ENCODE measurements at places on chromosomes 12 and 14. TPM values are rescaled to one million over a fixed set of nuclear protein-coding genes. Genes with fewer than 3 reads are reported as not detected.
A peak's percentile ranks its signal among the peaks of the same experiment; 100 is the strongest.

- no peak for DNase-seq
Measured at GRCh38 chr12:124565656-124566160, 1.7 kb downstream of the NCOR2 start.

GRCh38 chr12:50536831-50537537 is 32.2 kb downstream of the DIP2B start:
- DNase-seq = no peak

DNA sequence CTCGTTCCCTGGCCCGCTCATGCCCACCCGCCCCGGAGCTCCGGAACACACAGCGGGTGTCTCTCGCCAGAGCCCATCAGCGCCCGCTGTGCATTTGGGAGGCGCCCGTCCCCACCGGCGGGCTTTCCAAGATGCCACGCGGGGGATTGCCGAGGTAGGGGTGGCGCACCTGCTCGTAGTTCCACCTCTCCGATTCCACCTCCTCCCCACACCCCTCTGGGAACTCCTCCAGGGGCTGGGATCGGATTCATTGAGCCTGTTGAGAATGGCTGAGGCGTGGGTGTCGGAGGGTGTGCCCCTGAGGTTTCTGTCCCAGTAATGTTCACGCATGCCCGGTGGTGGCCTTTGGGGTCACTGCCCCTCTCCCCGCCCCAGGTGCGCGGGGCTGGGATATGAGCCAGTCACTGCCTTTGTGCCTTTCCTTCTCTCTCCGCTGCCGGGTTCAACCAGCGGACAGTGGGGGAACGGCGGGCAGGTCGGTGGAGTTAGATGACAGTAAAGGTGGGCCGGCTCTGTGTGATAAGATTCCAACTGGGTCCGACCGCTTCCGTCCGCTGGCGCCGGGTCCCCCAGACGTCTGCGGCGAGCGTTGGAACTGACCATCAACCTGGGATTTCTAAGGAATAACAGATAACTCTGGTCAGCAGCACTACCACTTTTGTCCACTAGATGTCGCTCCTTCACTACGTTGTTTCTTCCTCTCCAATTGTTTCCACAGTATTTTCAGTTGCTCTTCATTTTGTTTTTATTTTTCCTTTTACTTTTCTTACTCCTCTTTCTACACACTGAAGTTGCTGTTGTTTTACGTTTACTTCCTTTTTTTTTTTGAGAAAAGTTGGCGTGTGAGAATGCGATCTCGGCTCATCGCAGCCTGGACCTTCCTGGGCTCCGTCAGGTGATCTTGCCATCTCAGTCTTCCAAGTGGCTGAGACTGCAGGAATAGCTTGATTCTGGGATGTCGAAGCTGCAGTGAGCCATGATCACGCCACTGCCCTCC is 178.1 kb upstream of the ALG10B start:
- DNase-seq = peak; percentile 73

DNA sequence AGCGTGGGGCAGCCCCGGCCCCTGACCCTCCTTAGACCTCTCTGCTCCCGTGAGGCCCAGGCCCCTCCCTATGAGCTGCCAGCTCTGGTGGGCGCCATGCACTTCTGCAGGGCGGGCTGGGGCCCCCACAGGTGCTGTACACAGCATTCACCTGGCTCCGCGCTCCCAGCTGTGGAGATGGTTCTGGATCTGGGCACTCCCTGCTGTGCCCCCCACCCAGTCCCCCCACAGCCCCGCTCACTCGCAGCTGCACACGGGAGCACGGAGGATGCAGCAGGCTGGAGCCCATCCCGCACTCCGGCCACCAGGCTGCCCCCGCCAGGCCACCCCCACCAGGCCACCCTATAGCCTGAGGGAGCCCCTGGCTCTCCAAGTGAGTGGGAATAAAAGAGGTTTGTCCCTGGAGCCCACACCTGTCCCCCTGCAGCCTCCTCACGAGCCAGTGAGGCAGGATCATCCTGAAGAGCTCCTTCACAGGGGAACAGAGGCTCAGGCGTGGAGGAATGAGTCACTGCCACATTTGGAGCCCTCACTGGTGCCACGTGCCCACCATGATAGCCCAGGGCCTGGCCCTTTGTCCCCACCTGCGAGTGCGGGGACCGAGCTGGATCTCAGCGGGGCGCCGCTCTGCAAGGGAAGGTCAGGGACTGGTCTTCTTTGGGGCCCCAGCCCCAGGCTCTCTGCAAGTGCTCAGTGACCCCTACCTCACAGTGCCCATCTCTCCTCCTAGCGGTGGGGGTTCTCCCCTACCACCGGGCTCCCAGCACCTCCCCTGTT is 1.9 kb downstream of the ADSS1 start:
- DNase-seq = no peak

DNA sequence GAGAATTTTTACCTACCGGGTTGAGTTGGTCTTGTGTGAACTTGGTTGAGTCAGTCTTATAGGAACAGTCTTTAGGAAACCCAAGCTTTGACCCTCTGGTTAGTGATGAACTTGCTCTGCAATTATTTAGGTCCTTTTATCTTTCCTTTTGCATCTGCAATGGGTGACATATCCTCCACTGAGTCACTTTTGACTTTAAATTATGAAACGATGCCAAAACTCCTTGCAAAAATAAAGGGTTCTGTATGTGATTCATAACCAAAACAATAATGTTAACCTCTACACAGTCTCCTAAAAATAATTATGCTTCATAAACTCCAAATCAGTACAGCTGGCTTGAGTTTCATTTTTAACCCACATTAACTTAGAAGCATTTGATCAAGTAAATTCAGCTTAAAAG is 979.4 kb downstream of the GALC start:
- DNase-seq = no peak

Gene TDRD9
- total RNA-seq = 0.10 TPM

Gene RARG
- 4.6 TPM for total RNA-seq

- no peak for DNase-seq
Measured at GRCh38 chr14:34051966-34052657, 101.2 kb upstream of the EGLN3 start.

Gene COX8C
- total RNA-seq = 0.79 TPM

DNA sequence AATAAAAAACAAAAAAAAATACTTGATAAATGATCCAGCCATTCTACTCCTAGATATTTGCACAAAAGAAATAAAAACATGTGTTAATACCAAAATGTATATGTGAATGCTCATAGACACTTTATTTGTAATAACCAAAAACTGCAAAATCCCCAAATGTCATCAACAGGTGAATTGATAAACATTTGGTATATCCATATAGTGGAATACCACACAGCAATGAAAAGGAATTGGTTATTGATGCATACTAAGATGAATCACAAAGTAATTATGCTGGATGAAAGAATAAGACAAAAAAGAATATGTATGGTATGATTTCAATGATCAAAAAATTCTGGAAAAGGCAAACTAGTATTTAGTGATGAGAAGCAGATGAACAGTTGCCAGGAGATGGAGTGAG is 124.7 kb upstream of the VASH1 start:
- DNase-seq = no peak

DNA sequence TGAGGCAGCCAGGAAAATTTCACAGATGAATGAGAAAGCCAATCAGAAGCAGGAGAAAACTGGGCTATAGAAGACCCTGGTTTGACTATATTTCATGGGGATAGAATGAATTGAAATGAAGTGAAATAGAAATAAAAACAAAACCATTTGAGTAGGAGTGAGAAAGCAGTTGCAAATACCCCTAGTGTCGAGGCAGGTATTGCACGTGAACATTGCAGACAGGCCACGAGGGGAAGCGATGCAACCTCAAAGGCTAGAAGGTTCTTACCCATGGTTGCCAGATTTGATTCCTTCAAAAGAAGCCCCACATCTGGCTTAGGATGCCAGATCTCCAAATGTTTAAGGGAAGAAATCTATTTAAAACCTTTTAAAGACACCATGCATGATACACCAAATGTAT is 648.9 kb downstream of the VRK1 start:
- DNase-seq = peak; percentile 37

Gene EIF2S1
- 186 TPM for total RNA-seq

- no peak for DNase-seq
Measured at GRCh38 chr14:77620222-77620870, 3.9 kb upstream of the SPTLC2 start.

GRCh38 chr14:65428691-65429090 is 16.2 kb downstream of the FUT8 start:
- no peak for DNase-seq

Gene REP15
- total RNA-seq = 0.19 TPM

Gene HSPA2
- 5.1 TPM for total RNA-seq

GRCh38 chr12:1720494-1720893 is 29.6 kb downstream of the ADIPOR2 start:
- no peak for DNase-seq

Gene EIF2S3B
- total RNA-seq = 3.1 TPM

Gene TBX3
- not detected for total RNA-seq

DNA sequence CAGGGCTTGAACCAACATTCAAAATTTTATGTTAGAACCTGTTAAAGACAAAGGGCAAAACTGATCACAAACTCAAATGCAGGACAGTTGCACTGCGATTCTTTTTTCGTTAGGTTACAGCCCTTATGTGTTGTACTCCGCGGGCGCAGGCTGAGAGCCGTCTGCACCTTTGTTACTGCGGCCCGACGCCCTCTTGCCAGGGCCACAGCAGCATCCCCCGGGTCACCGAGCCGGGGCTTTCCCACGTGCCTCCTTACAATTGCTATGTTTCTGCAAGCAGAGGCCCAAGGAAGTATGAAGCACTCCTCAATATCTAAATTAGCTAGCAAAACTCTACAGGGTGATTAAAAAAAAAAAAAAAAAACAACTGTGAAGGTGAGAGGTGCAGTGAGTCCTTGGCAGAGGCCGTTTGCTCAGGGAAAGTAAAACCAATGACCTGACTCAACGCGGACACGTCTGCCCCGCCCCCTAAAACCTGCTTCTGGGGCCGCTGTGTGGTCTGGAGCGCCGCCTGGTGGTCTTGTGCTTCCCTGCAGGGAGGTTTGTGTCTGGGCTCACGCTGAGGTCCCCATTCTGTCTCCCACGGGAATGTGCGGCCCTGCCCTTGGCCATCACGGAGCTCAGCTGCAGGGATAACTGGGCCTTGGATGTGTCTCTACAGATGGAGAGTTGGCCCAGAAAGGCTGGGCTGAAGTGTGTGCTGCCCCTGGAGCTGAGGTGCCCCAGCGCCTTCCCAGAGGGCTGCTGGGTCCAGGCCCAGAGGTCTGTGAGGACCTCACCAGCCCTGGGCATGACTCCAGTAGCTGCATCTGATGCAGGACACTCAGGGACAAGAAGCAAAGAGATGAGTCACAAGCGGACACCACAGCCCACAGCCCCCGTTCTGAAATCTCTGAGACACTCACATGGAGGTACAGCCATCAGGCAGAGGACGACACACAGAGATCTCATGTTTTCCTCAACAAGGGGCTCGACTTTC is 418.5 kb downstream of the TMEM121 start:
- DNase-seq = peak; percentile 91

GRCh38 chr12:111168009-111168900 is 200.6 kb downstream of the PHETA1 start:
- no peak for DNase-seq

Gene ADSS1
- total RNA-seq = 5.5 TPM

Gene SRSF5
- total RNA-seq = 297 TPM

- DNase-seq = no peak
Measured at GRCh38 chr12:28933864-28934527, 215.1 kb upstream of the FAR2 start.

- DNase-seq = no peak
Measured at GRCh38 chr14:34147461-34147860, 196.6 kb upstream of the EGLN3 start.

Gene POTEM
- not detected for total RNA-seq

Gene C1RL
- total RNA-seq = 11.5 TPM

- DNase-seq = peak; percentile 76
Measured at GRCh38 chr12:76183459-76184186, 99.1 kb upstream of the NAP1L1 start.

DNA sequence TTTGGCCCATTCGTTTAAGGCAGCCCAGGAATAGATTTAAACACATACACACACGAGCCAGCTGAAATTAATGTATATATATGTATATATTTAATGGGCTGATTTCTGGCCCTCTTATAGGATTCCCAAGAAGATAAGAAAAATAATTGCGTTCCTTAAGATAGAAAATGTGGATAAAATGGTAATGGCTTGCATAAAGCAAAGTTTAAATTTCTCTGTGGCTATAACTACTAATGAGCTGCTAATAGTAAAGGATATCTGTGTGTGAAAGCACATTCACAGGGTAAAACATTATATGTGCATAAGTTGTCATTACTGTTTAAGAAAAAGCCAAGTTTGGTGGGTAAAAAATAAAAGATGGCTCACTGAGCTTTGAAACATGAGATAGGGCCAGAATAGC is 133.6 kb upstream of the AMIGO2 start:
- DNase-seq = no peak

- DNase-seq = no peak
Measured at GRCh38 chr12:88805692-88806091, 225.4 kb upstream of the KITLG start.

DNA sequence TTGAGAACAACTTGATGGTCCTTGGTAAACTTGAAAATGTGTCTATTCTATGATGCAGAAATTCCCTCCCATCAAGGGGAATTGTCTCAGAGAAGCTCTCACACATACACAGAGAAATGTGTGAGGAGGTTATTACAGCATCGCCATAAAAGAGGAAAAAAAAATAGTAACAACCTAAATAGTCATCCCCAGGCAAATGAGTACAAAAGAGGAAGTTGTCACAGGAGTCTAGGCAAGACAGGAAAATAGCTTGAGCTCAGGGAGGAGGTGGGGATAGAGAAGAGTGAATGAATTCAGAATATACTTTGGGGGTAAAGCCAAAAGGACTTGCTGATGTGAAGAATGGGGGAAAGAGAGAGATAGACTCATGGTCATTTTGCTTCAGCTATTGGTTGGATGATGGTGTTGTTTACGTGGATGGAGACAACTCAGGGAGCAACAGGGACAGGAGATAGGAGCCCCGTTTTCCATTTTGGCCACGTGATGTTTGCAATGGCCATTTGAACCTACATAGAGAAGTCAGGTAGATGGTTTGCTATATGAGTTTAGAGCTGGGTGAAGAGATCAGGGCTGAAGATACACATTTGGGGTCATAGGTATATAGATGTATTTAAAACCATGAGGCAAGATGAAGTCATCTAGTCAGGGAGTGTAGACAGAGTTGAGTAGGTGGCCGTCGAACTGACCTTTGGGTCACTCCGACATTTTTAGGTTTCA is 20.3 kb downstream of the LRRC74A start:
- DNase-seq = no peak

- DNase-seq = no peak
Measured at GRCh38 chr14:51285120-51285519, 45.1 kb downstream of the TMX1 start.

DNA sequence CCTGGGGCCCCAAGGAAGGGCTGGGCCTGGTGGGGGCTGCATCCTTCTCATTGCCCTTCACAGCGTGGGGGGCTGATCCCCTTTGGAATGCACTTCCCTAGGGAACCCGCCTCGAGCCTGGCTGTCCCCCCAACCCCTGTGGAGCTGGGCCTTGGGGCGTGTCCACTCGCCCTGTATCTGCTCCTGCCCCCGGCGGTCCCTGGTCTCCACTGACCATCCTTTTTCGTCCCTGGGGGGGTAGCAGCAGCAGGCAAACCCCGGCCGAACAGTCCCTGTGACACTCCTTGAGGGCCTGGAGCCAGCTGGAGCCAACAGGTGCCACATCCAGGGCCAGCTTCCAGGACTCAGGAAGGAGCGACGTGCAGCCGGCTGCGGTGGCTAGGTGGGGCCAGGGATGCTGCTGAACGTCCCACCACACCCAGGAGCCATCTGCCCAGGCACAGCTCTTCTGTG is 9.4 kb upstream of the GPR132 start:
- DNase-seq = peak; percentile 4
